Gastrocnemius medialis (tissue), 4 donors: ENCODE measurements at places on chromosomes 6 and 20. TPM values are rescaled to one million over a fixed set of nuclear protein-coding genes. Genes with fewer than 3 reads are reported as not detected.

DNA sequence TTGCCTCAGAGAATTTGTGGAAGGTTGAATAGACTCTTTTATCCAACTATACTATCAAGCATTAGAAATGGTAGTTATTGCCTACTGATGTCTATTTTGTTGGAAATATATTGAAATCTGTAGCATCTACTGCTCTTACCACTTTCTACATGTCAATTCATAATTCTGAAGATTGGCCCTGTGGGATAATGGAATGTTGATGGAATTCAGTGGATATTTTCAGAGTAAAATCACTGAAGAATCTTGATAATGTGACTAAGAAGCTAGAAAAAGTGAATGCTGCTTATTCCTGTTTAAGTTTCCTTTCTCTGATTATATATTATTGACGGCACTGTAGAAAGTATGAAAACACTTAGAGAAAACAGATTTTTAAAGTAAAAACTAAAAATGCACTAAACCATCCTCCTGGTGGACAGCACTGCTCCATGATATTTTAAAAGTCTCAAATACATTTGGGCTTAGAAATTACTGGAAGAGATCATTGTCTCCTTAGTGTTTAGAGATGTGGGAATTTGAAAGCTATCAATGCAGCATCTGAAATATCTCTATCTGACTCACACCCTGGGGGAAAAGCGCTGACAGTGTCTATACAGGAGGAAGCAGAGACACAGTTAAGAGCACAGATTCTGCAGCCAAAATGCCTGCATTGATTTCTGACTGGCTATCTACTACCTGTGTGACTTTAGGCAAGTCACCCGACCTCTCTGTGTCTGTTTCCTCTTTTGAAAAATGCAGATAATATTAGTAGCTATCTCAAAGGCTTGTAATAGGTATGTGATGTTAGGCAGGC, 37.9 kb upstream of the RCAN2 start:
- no peaks in the 10 kb centered on the region for H3K36me3 ChIP-seq
- no peak overlapping the region for H3K27ac ChIP-seq
- DNase-seq, result no peak
- H3K27me3 ChIP-seq, result no peaks in the 10 kb centered on the region
- H3K4me3 ChIP-seq, result no peak overlapping the region

DNA sequence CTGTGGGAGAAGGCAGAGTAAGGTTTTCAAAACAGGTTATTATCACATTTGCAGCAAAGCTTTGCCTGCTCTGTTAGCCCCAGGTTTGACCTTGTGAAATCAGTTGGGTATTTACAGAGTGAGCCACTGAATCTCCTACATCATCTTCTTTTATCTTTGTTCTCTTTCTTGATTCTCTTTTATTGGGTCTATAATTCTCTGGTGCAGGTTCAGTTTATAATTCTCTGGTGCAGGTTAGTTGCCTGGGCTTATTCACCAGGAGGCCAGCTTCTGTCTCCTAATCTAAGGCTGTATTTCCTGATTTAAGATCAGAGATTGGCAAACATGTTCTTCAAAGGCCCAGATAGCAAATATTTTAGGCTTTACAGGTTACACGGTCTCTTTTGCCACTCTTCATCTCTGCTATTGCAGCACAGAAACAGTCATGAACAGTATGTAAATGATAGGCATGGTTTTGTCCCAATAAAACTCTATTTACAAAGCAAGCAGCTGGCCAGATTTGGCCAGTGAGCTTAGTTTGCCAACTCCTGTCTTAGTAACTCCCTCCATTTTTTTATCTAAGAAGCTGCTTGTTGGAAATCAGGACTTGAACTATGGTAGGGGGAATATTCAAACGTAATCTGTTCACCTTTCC, 205.0 kb upstream of the RIMS1 start:
- H3K27me3 ChIP-seq, result no peaks in the 10 kb centered on the region
- no peaks in the 10 kb centered on the region for H3K36me3 ChIP-seq
- no peak for DNase-seq
- H3K4me3 ChIP-seq, result no peak overlapping the region
- no peaks in the 10 kb centered on the region for H3K4me1 ChIP-seq

DNA sequence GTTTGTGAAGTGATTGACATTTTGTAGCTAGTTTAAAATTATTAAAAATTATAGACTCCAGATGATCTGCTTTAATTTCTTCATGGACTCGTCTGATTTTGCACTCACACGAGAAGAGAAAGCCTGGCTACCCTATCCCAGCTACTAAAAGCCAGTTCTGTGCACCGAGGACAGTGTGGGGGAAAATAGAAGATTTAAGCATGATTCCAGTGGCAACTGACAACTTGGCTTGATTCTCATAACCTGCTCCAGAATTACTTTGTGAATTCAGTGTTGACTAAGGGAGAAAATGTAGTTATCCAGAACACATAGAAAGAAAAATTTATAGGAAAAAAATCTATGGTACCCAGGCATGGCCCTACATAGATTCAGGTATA, 88.7 kb downstream of the SNAP25 start:
- H3K4me1 ChIP-seq, result no peaks in the 10 kb centered on the region
- H3K4me3 ChIP-seq, result no peak overlapping the region
- H3K27ac ChIP-seq, result no peak overlapping the region
- DNase-seq, result no peak

Gene ABT1
- 9.6 TPM for total RNA-seq

Gene HMGCLL1
- total RNA-seq, result 0.92 TPM
